ENCODE measurements at places on chromosomes 3 and 15. TPM values are rescaled to one million over a fixed set of nuclear protein-coding genes. Genes with fewer than 3 reads are reported as not detected.

Gene CYP8B1
- total RNA-seq: not detected

Gene DZIP1L
- 0.96 TPM for total RNA-seq

Gene MRPS22
- 72.5 TPM for total RNA-seq

Gene LSAMP
- total RNA-seq: under 0.01 TPM

Gene SLC28A2
- not detected for total RNA-seq

Gene LIPC
- total RNA-seq: 1.4 TPM

Gene WNT7A
- total RNA-seq: 8.1 TPM

Gene C3orf20
- total RNA-seq: not detected

Gene P2RY1
- total RNA-seq: 21.1 TPM

Gene CHRM5
- not detected for total RNA-seq
